HTR-8/SVneo (cell line): ENCODE measurements at places on chromosomes 1 and 21.

DNA sequence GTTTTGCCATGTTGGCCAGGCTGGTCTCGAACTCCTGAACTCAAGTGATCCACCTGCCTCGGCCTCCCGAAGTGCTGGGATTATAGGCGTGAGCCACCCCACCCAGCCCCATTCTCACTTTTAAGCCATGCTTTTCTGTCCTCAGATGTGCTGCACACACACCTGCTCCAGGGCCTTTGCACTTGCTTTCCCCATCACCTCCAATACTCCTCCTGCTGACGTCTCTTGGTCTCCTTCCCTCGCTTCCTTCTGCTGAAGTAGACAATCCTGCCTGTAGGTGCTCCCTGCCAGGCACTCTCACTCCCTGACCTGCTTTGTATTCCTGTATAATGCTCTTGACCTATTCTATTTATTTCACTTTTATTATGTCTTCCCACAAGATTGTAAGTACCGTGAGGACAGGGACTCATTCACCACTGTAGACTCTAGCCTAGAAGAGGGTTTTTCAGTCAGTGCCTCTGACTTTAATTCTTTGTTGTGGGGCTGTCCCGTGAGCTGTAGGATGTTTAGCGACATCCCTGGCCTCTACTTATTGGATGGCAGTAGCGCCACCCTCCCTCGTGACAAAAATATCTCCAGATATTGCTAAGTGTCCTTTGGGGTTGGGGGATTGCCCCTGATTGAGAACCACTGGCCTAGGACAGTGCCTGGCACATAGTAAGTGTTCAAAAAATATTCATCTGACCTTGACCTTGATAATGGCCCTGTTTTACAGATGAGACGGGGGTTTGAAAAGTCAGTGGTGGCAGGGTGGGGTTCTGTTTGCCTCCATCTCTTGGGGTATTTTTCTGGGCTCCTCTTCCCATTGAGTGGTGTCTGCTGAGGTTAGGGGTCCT is 4.6 kb downstream of the TNFRSF1B start:
- DNase-seq: no peak

GRCh38 chr1:154938604-154939399 is 2.3 kb upstream of the PMVK start:
- no peak for DNase-seq

DNA sequence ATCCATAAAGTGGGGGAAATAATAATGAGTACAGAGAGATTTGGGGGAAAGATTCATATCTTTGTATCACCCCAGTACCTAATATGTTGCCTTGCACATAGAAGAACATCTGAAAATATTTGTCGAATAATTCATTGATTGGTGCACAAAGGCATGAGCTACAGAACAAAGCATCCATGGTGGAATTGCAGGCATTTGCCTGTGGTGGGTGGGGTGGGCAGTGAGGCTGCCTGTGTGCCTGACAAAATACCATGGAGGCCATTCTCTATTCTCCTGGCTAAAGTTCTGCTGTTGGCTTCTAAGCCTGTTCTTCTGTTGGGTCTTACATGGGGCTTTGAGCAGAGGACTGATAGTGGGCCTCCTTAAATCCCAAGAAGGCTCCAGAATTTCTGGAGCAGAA is 10.0 kb upstream of the KCNA10 start:
- no peak for DNase-seq

DNA sequence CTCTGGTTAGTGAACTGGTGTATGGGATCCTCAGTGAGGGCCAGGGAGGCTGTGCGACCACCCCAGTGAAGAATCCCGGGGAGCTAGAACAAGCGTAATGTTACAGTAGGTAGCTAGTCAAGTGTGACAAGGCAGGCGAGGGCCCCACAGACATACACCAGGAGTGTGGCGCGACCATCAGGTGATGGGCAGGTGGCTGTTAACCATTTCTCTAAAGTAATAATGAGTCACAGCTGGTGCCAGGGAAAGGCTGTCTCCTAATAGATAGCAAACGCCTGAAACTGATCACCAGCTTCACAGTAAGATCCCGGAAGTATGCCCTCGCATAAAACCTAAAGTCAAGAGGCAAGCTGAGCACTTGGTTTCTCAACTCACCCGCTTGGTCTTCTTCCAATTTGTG is 40.5 kb upstream of the TARBP1 start:
- DNase-seq: no peak

DNA sequence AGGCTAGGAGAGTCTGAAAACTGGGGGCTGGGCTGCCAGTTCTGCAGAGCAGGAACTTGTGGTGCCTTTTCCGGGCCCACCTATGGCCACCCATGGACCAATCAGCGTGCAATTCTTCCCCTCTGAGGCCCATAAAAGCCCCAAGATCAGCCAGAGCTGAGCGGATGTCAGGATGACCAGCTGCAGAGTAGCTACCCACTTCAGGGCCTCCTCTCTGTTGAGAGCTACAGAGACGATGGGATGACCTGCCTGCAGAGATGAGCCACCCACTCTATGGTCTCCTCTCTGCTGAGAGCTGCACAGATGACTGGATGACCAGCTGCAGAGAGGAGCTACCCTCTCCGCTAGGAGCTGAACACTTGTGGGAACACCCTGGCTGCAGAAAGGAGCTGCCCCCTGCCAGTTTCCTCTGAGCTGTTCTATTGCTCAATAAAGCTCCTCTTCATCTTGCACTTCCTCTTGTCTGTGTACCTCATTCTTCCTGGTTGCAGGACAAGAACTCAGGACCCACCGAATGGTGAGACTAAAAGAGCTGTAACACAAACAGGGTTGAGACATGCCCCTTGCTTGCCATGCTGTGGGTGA is 12.8 kb upstream of the AADACL4 start:
- no peak for DNase-seq

DNA sequence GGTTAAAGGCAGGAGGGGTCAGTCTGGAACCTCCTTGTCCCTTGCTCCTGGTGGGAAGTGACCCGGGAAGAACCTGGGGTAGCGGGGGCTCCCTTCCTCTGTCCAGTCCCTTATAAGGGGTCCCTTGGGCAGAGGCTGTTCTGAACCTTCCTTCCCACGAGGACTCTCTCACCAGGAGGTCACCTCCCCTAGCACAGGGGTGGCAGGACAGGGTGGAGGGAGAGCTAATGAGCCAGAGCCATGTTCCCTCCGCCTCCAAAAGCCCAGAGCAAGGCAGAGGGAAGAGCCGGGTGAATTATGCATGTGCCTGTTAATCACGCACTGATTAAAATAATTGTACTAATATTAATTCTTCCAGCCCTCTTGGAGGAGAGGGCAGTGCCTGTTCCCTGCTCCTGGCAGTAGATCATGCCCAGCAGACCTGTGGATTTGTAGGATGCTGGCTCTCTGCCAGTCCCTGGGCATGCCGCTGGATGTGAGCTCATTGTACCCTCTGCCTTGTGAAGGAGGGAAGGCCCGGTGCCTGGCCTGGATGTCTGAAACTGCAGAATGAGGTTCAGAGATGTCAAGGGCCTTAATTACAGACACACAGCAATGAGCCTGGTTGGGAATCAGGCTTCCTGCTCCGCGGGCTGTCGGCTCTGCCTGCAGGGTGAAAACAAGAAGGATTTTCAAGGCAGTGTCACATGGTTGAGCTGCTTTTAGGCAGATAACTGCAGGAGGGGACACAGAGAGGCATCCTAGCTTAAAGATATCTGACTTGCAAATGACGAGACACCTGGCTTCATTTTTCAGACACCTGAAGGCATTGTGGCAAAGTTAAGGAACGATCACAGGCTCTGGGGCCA is 68.2 kb downstream of the IGSF21 start:
- DNase-seq: no peak

GRCh38 chr21:46604329-46604974 is 430 bp downstream of the S100B start:
- no peak for DNase-seq
